Panc1 (cell line): ENCODE measurements at places on chromosomes 7 and 10.

DNA sequence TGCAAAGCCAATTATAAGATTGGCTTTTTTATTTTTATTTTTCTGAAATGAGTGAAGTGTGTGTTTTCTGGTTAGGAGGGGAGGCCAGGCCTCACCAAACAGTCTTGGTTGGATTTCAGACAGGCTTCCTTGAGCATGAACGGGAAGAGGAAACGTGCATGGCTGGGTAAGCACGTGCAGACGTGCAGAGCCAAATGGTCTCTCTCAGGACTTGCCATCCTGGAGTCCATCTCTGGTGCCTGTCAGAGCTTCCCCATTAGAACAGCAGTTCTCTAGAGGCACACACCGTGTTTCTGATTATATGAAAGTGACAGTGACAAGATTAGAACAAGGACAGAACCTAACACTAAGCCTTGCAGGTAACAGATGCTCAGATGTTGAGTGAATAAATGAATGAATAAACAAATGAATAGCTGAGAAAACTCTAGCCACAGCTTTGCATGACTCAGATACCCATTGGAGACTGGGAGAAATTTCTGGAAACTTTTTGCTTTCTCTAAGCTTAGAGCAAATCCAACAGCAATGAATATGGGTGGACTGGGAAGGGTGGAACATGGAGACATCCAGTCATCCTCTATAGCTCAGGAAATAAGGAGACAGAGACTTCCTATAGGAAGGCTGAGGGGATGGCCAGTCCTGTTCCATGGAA is 11.8 kb upstream of the CALD1 start:
- DNase-seq = no peak

DNA sequence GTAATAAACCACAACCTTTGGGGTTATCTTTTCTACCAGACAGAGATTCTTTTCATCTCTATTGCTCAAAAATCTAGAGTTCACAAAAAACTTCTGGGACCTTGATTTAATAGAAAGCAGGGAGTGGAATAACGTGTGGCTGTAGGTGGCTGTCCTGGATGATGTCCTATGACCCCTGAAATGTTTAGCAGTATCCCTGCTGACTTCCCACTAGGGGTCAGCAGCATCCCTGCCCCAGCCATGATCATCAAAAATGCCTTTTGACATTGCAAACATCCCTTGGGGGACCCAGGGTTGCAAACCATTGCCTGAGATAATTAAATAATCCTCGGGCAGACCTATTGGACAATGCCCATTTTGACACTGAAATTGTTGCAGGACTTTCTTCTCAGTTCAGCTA is 177.1 kb downstream of the USP6NL start:
- no peak for DNase-seq

- no peak for DNase-seq
These were observed 1019.4 kb downstream of the TYW1 start for GRCh38 chr7:68015978-68016532.

- DNase-seq = no peak
These were observed 70.5 kb downstream of the ZNF503 start for GRCh38 chr10:75331081-75331480.

GRCh38 chr10:69456880-69457693 is 5.8 kb downstream of the TSPAN15 start:
- DNase-seq = no peak
